ENCODE measurements at places on chromosomes 11 and 22. TPM values are rescaled to one million over a fixed set of nuclear protein-coding genes. Genes with fewer than 3 reads are reported as not detected.
A peak's percentile ranks its signal among the peaks of the same experiment; 100 is the strongest.

- H3K27me3 ChIP-seq: no peaks in the 10 kb centered on the region
- no peak overlapping the region for H3K4me3 ChIP-seq
- no peaks in the 10 kb centered on the region for H3K36me3 ChIP-seq
These were observed 3.6 kb upstream of the SLC15A3 start for GRCh38 chr11:60955571-60955970.

DNA sequence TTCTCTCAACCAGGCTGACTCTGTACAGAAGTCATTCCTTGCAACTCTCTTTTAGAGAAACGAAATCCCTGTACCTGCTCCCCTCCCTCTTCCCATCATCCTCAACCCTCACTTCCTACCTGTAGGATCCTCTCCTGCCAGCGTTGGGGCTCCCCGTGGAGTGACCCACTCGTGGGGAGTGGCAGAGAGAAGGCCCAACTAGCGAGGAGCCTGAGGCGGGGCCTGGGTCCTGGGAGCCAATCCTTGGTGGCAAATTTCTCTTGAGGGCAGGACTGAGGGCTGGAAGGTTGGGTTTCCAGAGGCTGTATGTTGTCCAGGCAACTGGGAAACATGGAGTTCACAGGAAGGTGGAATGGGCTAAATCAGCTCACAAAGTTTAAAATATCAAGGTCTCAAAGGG is 10.4 kb downstream of the NHERF4 start:
- DNase-seq: no peak
- H3K4me1 ChIP-seq: no peaks in the 10 kb centered on the region
- no peak overlapping the region for H3K27ac ChIP-seq
- H3K27me3 ChIP-seq: no peaks in the 10 kb centered on the region
- no peak overlapping the region for H3K4me3 ChIP-seq

- no peak overlapping the region for H3K27ac ChIP-seq
- no peaks in the 10 kb centered on the region for H3K4me1 ChIP-seq
- no peaks in the 10 kb centered on the region for H3K27me3 ChIP-seq
- DNase-seq: no peak
- no peak overlapping the region for H3K4me3 ChIP-seq
- H3K36me3 ChIP-seq: no peaks in the 10 kb centered on the region
These were observed 72.1 kb upstream of the OR5AK2 start for GRCh38 chr11:56916587-56916986.

DNA sequence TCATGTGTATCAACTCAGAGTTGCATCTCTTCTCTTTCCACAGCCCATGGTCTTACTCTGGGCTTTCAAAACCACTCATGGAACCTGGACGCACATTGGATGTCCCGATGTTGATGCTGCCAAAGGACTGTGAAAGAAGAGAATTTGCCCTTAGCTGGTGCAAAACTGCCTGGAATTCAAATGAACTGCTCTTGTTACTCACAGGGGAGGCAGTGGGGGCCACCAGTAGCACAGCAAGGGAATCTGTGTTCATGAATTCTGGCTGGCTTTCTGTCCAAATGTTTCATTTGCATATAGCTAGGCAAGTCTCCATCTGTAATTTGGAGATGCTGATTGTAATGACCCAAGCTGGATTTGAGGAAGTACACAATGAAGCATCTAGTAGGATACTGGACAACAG is 24.9 kb downstream of the LMO2 start:
- H3K27ac ChIP-seq: no peak overlapping the region
- H3K4me3 ChIP-seq: no peak overlapping the region
- DNase-seq: no peak
- H3K36me3 ChIP-seq: no peaks in the 10 kb centered on the region

DNA sequence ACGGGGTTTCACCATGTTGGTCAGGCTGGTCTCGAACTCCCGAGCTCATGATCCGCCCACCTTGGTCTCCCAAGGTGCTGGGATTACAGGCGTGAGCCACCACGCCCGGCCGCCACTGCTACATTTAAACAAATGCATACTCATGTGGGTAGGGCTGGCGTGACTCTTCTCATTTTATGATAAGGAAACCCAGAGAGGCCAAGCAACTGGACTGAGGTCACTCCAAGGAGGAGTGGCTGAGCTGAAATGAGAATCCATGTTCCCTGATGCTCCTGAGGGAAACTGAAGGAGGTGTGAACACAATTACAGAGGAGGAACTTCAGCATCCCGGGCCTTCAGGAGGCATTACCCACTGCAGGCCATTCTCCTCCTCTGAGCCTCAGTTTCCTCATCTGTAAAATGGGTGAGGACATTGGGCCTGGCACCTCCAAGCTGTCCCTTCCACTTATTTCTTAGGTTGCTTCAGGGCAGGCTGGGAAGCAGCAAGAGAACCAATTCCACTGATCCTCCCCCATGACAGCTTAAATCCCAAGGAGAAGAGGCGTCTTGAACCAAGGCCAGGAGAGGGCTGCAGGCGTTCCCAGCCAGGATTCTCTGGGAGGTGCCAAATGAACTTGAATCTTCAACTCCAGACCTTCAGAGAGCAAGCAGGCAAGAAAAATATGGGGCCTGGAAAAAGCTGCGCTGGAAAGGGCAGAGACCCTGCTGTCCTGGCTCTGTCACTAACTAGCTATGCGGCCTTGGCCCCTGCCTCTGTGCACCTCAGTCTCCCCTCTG is 2.9 kb downstream of the TST start:
- no peaks in the 10 kb centered on the region for H3K27me3 ChIP-seq
- DNase-seq: no peak
- H3K36me3 ChIP-seq: no peaks in the 10 kb centered on the region
- peak overlapping the region; percentile 96 for H3K4me3 ChIP-seq
- H3K4me1 ChIP-seq: peaks cover 32% of the 10 kb centered on the region

DNA sequence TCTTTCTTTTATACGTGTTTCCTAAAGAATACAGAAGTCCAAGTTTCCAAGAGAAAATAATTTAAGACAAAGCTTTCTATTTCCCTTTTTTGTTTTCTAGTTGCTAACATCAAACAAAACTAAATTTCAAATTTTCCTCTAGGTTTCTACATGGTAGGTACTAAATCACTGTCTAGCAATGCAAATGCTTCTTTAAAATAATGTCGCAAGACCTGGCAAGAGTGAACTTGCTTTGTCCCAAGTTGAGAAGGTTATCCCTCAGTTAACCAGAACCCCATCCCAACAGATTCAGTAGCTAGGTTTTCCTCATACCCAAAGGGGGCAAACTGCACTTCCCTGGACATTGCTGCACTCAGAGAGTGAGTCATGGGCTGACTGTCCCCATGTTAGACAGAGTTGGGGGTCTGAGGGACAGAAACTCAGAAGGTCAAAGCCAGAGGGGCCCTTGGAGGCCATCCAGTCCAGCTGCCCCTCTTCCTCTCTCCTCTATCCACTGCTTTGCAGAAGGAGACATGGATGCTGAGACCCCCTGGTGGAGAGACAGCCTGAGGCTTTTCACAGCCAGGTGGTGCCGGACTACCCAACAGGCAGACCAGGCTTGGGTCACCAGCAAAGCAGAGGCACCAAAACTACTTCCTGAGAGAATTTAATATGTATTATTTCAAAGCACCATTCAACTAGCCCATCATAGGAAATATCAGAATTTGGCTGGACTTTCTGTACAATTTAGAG is 23.1 kb downstream of the OR2AT4 start:
- H3K4me1 ChIP-seq: no peaks in the 10 kb centered on the region
- H3K36me3 ChIP-seq: no peaks in the 10 kb centered on the region
- H3K27me3 ChIP-seq: no peaks in the 10 kb centered on the region
- no peak overlapping the region for H3K27ac ChIP-seq
- no peak overlapping the region for H3K4me3 ChIP-seq
- DNase-seq: no peak

JAML gene
- 2.1 TPM for polyA plus RNA-seq

GRCh38 chr22:39666926-39667325 is 96.4 kb downstream of the CACNA1I start:
- no peak overlapping the region for H3K27ac ChIP-seq
- no peaks in the 10 kb centered on the region for H3K27me3 ChIP-seq
- H3K4me3 ChIP-seq: no peak overlapping the region
- H3K4me1 ChIP-seq: no peaks in the 10 kb centered on the region
- no peaks in the 10 kb centered on the region for H3K36me3 ChIP-seq

HOATZ gene
- not detected for polyA plus RNA-seq

- no peak overlapping the region for H3K27ac ChIP-seq
- peaks cover 4% of the 10 kb centered on the region for H3K4me1 ChIP-seq
- DNase-seq: no peak
These were observed 64.8 kb downstream of the APOL5 start for GRCh38 chr22:35782504-35782903.

GRCh38 chr11:118086913-118087768 is at the start of gene SMIM35:
Gene SMIM35, minus strand, starts transcription at chr11:118086963. Its CDS starts 206 bp downstream, at chr11:118086757.
- H3K36me3 ChIP-seq: no peaks in the 10 kb centered on the region
- H3K27ac ChIP-seq: no peak within 1 kb of the TSS
- no peaks in the 10 kb centered on the region for H3K27me3 ChIP-seq
- H3K4me1 ChIP-seq: no peaks in the 10 kb centered on the region
- no peak within 1 kb of the TSS for H3K4me3 ChIP-seq

GRCh38 chr11:81573367-81573766 is 1160.3 kb downstream of the FAM181B start:
- no peaks in the 10 kb centered on the region for H3K27me3 ChIP-seq
- H3K4me1 ChIP-seq: no peaks in the 10 kb centered on the region
- H3K36me3 ChIP-seq: no peaks in the 10 kb centered on the region
- no peak overlapping the region for H3K27ac ChIP-seq
- DNase-seq: no peak

- H3K27me3 ChIP-seq: no peaks in the 10 kb centered on the region
- H3K36me3 ChIP-seq: no peaks in the 10 kb centered on the region
These were observed 9.9 kb upstream of the CASP12 start for GRCh38 chr11:104908186-104908531.

DNA sequence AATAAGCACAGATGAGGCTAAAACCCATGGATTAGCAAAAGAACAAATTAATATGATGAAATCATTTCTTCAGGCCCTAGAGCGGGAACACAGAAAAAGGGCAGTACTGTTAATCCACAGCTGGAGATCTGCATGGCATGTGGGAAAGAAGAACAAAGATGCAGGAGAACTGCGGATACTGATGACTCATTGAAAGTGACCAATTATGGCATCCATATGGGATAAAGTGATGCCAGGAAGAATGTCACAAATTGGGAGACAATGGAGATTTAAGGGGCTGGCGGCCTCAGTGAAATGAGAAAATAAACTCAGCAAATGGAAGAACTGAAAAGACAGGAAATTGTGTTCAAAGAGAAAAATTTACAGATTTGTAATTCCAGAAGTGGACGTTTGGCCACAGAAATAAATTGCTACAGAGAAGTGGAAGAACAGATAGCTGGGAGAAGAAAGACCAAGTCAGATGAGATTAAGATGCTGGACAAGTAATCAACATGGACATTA is 39.4 kb downstream of the SIK3 start:
- H3K27me3 ChIP-seq: no peaks in the 10 kb centered on the region
- no peaks in the 10 kb centered on the region for H3K36me3 ChIP-seq
- H3K4me1 ChIP-seq: peaks cover 7% of the 10 kb centered on the region
- DNase-seq: no peak

- H3K27me3 ChIP-seq: no peaks in the 10 kb centered on the region
- DNase-seq: no peak
- no peak overlapping the region for H3K27ac ChIP-seq
- H3K4me1 ChIP-seq: peaks cover 22% of the 10 kb centered on the region
- no peaks in the 10 kb centered on the region for H3K36me3 ChIP-seq
These were observed 11.9 kb downstream of the CELF1 start for GRCh38 chr11:47541070-47541469.

GRCh38 chr11:77019976-77020595 is 14.1 kb upstream of the B3GNT6 start:
- no peaks in the 10 kb centered on the region for H3K36me3 ChIP-seq
- H3K27ac ChIP-seq: no peak overlapping the region
- no peak overlapping the region for H3K4me3 ChIP-seq
- DNase-seq: no peak
- H3K27me3 ChIP-seq: no peaks in the 10 kb centered on the region
- H3K4me1 ChIP-seq: peaks cover 8% of the 10 kb centered on the region

MYOD1 gene
- not detected for polyA plus RNA-seq

- H3K27ac ChIP-seq: no peak overlapping the region
- H3K36me3 ChIP-seq: no peaks in the 10 kb centered on the region
- no peaks in the 10 kb centered on the region for H3K4me1 ChIP-seq
- no peak overlapping the region for H3K4me3 ChIP-seq
These were observed 55.7 kb downstream of the PTPRJ start for GRCh38 chr11:48036011-48036410.

GRCh38 chr11:841981-842369 is 354 bp downstream of the POLR2L start:
- H3K4me3 ChIP-seq: peak overlapping the region; percentile 69
- peak overlapping the region; percentile 83 for H3K27ac ChIP-seq
- peaks cover 36% of the 10 kb centered on the region for H3K36me3 ChIP-seq

DNA sequence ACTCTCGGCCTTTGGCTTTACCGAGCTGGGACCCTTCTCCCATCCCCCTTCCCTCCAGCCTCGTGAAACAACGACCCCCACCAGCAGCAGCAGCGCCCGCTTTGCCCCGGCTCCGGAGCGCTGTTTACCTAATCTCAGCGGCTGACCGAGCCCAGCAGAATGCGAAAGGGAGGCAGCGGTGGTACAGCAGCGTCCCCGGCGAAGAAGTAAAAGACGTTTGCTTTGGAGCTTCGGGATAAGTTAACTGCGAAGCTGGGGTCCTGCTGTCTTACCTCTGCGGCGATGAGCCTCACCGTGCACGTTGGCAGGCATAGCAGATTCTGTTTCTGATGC is 2.0 kb upstream of the LARGE1 start:
- peak overlapping the region; percentile 51 for H3K27ac ChIP-seq
- no peak for DNase-seq
- H3K4me3 ChIP-seq: peak overlapping the region; percentile 42

KCNJ1 gene
- polyA plus RNA-seq: 0.08 TPM

DNA sequence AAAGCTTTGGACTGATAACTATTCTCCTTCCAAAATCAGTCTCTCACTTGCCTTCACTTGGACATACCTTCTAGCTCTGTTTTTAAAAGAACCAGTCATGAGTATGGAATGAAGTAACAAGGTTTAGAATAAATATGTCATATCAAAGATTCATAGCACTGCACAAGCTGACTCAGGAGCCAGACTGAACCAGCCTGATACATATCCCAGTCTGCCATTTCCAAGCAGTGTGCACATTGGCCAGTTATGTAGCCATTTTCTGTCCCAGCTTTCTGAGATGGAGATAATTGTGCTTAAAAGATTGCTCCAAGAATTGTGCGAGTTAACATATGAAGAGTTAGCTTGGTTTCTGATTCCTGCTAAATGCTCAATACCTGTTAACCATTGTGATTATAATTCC is 311.3 kb downstream of the C11orf87 start:
- H3K4me3 ChIP-seq: no peak overlapping the region
- H3K4me1 ChIP-seq: no peaks in the 10 kb centered on the region
- DNase-seq: no peak
- no peak overlapping the region for H3K27ac ChIP-seq

ELFN2 gene
- polyA plus RNA-seq: 2.1 TPM

- H3K4me1 ChIP-seq: peaks cover 7% of the 10 kb centered on the region
- no peak overlapping the region for H3K27ac ChIP-seq
- no peak for DNase-seq
- no peak overlapping the region for H3K4me3 ChIP-seq
- no peaks in the 10 kb centered on the region for H3K27me3 ChIP-seq
- H3K36me3 ChIP-seq: no peaks in the 10 kb centered on the region
These were observed 21.7 kb upstream of the TH start for GRCh38 chr11:2193099-2193887.

All from pancreas (tissue), 10 donors.